Gastrocnemius medialis (tissue), 4 donors: ENCODE measurements at places on chromosomes 2 and 18.

GRCh38 chr2:168171059-168171762 lies 76.2 kb downstream of the STK39 start:
- no peaks in the 10 kb centered on the region for H3K4me1 ChIP-seq
- DNase-seq, result no peak
- no peak overlapping the region for H3K4me3 ChIP-seq
- H3K27me3 ChIP-seq, result no peaks in the 10 kb centered on the region
- no peak overlapping the region for H3K27ac ChIP-seq
- H3K36me3 ChIP-seq, result no peaks in the 10 kb centered on the region

DNA sequence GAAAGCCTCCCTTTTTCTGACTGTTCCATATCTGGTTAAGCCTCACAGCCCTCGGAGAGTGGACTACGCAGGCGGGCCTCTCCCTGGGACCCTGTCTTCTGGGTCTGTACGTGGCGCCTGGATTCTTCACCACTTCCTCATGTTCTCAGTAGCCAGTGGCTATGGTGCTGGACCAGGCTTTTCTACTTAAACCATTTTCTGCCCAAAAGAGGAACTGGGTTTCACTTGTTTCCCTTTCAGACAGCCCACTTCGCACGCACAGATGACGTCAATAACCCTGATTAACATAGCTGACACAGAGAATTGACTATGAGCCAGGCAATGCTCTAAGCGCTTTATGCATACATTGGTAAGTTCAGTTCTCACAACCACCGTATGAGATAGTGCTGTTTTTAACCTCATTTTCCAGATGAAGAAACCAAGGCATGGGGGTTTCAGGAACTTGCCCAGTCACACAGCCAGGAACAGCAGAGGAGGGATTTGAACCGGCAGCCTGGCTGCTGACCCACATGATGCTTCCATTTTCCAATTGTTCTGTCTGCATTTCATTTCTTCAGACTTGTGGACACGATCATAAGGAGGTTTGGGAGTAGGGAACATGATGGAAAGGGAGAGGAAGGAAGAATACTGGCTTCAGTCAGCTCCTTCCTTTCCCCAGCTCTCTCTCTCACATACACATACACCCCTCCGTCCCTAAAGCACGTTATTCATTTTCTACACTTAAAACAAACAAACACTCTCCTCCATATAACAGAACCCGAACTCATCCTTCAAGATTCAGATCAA lies 41.7 kb downstream of the MYOM1 start:
- H3K27ac ChIP-seq, result peak overlapping the region; percentile 85
- H3K4me1 ChIP-seq, result peaks cover 17% of the 10 kb centered on the region
- no peaks in the 10 kb centered on the region for H3K36me3 ChIP-seq
- no peaks in the 10 kb centered on the region for H3K27me3 ChIP-seq
- no peak overlapping the region for H3K4me3 ChIP-seq

DNA sequence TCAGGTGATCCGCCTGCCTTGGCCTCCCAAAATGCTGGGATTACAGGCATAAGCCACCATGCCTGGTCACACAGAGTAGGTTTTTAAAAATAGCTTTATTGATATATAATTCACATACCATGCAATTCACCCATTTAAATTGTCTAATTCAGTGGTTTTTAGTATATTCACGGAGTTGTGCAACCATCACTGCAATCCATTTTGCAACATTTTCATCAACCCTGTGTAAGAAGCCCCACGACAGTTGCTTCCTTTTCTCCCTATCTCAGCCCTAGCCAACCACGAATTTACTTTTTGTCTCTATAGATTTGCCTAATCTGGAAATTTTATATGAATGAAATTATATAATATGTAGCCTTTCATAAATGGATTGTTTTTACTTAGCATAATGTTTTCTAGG lies 266.4 kb downstream of the NAPG start:
- H3K27ac ChIP-seq, result no peak overlapping the region
- H3K27me3 ChIP-seq, result no peaks in the 10 kb centered on the region
- H3K4me1 ChIP-seq, result no peaks in the 10 kb centered on the region
- H3K36me3 ChIP-seq, result no peaks in the 10 kb centered on the region
- DNase-seq, result no peak
- no peak overlapping the region for H3K4me3 ChIP-seq

DNA sequence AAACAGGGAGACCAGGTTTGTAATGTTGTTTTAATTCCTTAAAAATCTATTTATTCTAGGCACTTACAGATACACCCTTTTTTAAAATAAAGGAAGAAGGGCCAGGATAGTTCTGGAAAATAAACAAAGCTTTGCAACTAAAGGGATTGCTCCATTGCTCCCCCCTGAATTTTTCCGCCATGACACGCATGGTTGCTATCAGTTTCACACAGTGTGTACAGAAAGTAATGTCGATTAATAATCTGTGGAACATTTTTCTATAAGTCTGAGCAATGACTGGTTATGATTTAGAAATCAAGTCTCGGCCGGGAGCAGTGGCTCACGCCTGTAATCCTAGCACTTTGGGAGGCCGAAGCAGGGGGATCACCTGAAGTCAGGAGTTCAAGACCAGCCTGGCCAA lies 90.8 kb downstream of the GAREM1 start:
- H3K4me3 ChIP-seq, result no peak overlapping the region
- no peaks in the 10 kb centered on the region for H3K36me3 ChIP-seq
- no peak overlapping the region for H3K27ac ChIP-seq

- no peak overlapping the region for H3K27ac ChIP-seq
- H3K36me3 ChIP-seq, result no peaks in the 10 kb centered on the region
- no peak overlapping the region for H3K4me3 ChIP-seq
- no peaks in the 10 kb centered on the region for H3K4me1 ChIP-seq
- no peak for DNase-seq
These were observed 3.1 kb upstream of the MATN3 start for GRCh38 chr2:20015482-20016083.

GRCh38 chr2:129274918-129275317 lies 704.5 kb upstream of the RAB6C start:
- no peaks in the 10 kb centered on the region for H3K36me3 ChIP-seq
- H3K27ac ChIP-seq, result peak overlapping the region; percentile 21
- H3K27me3 ChIP-seq, result no peaks in the 10 kb centered on the region
- H3K4me3 ChIP-seq, result no peak overlapping the region
